ENCODE measurements at places on chromosomes 12 and 14. TPM values are rescaled to one million over a fixed set of nuclear protein-coding genes. Genes with fewer than 3 reads are reported as not detected.

FSCB gene
- total RNA-seq = not detected

BTBD6 gene
- total RNA-seq = 68.2 TPM

HDAC7 gene
- total RNA-seq = 73.9 TPM

MYH6 gene
- under 0.01 TPM for total RNA-seq

CCDC85C gene
- 17.9 TPM for total RNA-seq

KCNJ8 gene
- 29.8 TPM for total RNA-seq

TPPP2 gene
- total RNA-seq = not detected

PGF gene
- 18.3 TPM for total RNA-seq

CACNA2D4 gene
- 0.84 TPM for total RNA-seq

GDF3 gene
- total RNA-seq = 0.40 TPM

TRHDE gene
- 0.84 TPM for total RNA-seq

P3H3 gene
- 30.7 TPM for total RNA-seq

RASSF9 gene
- total RNA-seq = 3.6 TPM

RD3L gene
- total RNA-seq = not detected

ASCL1 gene
- not detected for total RNA-seq

CLEC4C gene
- total RNA-seq = not detected

GDF11 gene
- total RNA-seq = 9.0 TPM

OTX2 gene
- total RNA-seq = not detected

P2RX7 gene
- 1.5 TPM for total RNA-seq

CEP170B gene
- total RNA-seq = 53.9 TPM

KLRC3 gene
- not detected for total RNA-seq
